ENCODE measurements at places on chromosomes 1 and 21. TPM values are rescaled to one million over a fixed set of nuclear protein-coding genes. Genes with fewer than 3 reads are reported as not detected.

The SLC1A7 gene
- not detected for total RNA-seq

The PTCH2 gene
- 1.2 TPM for total RNA-seq

The GPX7 gene
- total RNA-seq: 13.0 TPM

The CYP4A22 gene
- total RNA-seq: not detected

The TACSTD2 gene
- 0.88 TPM for total RNA-seq

GRCh38 chr1:211490821-211491415, 1.0 kb downstream of the RD3 start:
- no peak overlapping the region for H3K27ac ChIP-seq
- H3K36me3 ChIP-seq: no peaks in the 10 kb centered on the region
- no peaks in the 10 kb centered on the region for H3K4me1 ChIP-seq
- DNase-seq: no peak
- H3K4me3 ChIP-seq: no peak overlapping the region
- H3K27me3 ChIP-seq: no peaks in the 10 kb centered on the region

- no peaks in the 10 kb centered on the region for H3K27me3 ChIP-seq
- no peak overlapping the region for H3K4me3 ChIP-seq
- DNase-seq: no peak
- H3K4me1 ChIP-seq: no peaks in the 10 kb centered on the region
- no peaks in the 10 kb centered on the region for H3K36me3 ChIP-seq
- H3K27ac ChIP-seq: no peak overlapping the region
Observed at GRCh38 chr21:37402251-37402867, 35.8 kb downstream of the DYRK1A start.

DNA sequence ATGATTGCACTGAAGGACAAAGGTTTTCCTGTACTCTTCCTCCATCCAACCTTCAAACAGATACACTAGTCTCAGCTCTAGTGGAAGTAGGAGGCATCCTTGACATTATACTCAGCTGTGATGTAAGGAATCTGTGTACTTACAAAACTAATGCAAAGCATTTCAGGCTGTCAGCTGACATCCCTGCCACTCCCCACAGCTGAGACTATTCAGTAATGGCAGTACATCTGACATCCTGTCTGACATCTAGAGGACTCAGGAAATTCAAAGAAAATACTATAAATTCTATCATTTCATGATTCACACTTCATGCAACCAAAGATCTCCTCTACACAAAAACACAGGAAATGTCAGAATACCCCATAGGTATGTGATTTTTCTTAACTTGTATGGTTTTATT, 325.8 kb downstream of the SMYD3 start:
- no peaks in the 10 kb centered on the region for H3K4me1 ChIP-seq
- H3K36me3 ChIP-seq: no peaks in the 10 kb centered on the region
- no peak for DNase-seq
- no peak overlapping the region for H3K4me3 ChIP-seq
- H3K27ac ChIP-seq: no peak overlapping the region

- no peaks in the 10 kb centered on the region for H3K27me3 ChIP-seq
- H3K36me3 ChIP-seq: no peaks in the 10 kb centered on the region
- H3K27ac ChIP-seq: no peak overlapping the region
- H3K4me3 ChIP-seq: no peak overlapping the region
Observed at GRCh38 chr1:100415498-100415778, 63.1 kb downstream of the CDC14A start.

GRCh38 chr1:89098857-89099256, 27.1 kb downstream of the GBP2 start:
- H3K4me3 ChIP-seq: no peak overlapping the region
- no peak overlapping the region for H3K27ac ChIP-seq
- H3K36me3 ChIP-seq: no peaks in the 10 kb centered on the region
- DNase-seq: no peak
- H3K27me3 ChIP-seq: no peaks in the 10 kb centered on the region
- H3K4me1 ChIP-seq: no peaks in the 10 kb centered on the region

- no peaks in the 10 kb centered on the region for H3K4me1 ChIP-seq
- no peaks in the 10 kb centered on the region for H3K27me3 ChIP-seq
- H3K36me3 ChIP-seq: no peaks in the 10 kb centered on the region
- H3K4me3 ChIP-seq: no peak overlapping the region
- DNase-seq: no peak
Observed at GRCh38 chr1:223229756-223230155, 86.7 kb upstream of the TLR5 start.
